ENCODE measurements at places on chromosomes 7 and 10. TPM values are rescaled to one million over a fixed set of nuclear protein-coding genes. Genes with fewer than 3 reads are reported as not detected.
A peak's percentile ranks its signal among the peaks of the same experiment; 100 is the strongest.

DNA sequence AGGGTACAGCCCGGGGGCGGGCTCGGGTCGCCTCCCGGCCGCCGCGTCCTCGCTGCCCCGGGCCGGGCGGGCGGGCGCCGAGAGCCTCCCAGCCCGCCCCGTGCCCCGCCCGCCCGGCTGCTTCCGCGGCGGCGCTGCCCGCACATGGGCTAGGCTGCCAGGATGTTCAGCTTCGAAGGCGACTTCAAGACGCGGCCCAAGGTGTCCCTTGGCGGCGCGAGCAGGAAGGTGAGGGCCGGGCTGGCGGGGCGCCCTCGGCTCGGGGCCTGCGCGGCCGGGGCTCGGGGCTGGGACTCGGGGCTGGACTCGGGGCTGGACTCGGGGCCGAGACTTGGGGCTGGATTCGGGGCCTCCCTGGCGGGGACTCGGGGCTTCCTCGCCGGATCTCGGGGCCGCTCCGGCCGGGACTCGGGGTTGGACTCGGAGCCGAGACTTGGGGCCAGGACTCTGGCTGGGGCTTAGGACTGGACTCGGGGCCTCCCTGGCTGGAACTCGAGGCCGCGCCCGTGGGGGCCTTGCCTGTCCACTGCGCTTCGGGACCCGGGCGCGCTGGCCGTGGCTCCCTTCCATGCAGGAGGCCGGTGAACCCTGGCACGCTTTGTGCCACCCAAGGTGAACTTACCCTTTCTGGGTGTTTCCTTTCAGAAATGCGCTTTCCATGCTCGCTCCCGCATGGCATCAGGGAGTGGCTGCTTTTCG lies 534 bp downstream of the UBE3C start:
- DNase-seq = no peak

- DNase-seq = peak; percentile 11
Measured at GRCh38 chr10:73590881-73591799, at the start of gene USP54. Gene USP54 (minus strand): TSS chr10:73591342. CDS start chr10:73575658, 15,684 bp downstream.

GRCh38 chr10:54708591-54708990 lies 92.4 kb downstream of the PCDH15 start:
- no peak for DNase-seq

GRCh38 chr10:70726909-70727495 lies 54.7 kb downstream of the ADAMTS14 start:
- no peak for DNase-seq

DNA sequence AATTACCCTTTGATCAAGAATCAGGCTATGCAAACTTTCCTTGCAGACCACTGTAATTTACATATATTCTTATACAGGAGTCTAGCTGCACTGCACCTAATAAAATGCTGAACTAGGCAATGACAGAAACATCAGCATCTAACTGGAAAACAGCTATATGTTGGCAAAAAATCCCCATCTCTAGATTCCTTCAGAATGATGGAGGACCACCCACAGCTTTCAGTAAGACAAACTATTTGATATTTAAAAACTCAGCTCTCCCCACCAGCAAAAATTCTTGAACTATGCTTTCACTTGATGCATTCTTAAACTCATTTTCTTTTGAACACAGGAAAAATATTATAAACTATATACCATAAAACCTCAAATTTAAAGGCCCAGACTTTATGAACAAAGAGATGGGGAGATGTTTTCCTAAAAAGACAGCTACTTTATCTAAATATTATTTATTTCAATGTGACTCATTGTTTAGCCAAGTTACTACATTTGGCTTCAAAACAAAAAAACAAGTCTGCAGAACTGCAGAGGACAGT lies 77.4 kb downstream of the SEMA3C start:
- no peak for DNase-seq

The SNX13 gene
- total RNA-seq = 58.1 TPM

The HOXA3 gene
- total RNA-seq = not detected

DNA sequence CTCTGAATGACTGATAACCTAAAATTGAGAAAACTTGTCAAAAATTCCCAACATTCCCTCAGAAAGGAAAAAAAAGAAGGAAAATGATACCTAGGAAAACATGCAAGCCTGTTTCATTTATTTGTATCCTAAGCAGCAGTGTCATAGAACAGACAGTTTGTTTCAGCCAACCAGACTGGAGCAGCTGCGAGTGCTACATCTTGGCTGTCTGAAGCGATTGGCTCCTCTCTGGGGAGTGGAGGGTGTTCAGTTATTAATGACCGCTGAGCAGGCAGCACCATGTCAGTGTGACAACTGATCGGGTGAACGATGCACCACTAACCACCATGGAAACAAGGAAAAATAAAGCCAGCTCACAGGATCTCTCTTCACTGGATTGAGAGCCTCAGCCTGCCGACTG lies at the start of gene LRRN3:
LRRN3 (plus strand) TSS at position 282 of the 400 bp plus-strand sequence. CDS start 31,646 bp downstream, outside the sequence.
- DNase-seq = no peak
